ENCODE measurements at places on chromosomes 2 and 18.

DNA sequence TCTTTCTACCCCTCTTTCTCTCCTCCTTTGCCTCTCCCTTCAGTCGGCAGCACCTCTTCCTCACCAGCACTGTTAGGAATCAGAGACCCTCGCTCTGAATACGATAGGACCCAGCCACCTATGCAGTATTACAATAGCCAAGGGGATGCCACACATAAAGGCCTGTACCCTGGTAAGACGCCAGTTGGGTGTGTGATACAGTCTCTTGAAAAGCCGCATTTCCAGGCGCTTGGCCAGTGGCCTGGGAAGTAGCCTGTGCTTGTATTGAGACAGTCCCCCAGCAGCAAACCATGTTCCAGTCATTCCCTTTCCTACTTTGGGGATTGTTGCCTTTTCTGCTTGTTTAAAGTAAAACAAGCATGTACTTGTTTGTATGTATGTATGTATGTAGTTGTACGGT is 118.4 kb upstream of the DAPL1 start:
- DNase-seq = no peak

DNA sequence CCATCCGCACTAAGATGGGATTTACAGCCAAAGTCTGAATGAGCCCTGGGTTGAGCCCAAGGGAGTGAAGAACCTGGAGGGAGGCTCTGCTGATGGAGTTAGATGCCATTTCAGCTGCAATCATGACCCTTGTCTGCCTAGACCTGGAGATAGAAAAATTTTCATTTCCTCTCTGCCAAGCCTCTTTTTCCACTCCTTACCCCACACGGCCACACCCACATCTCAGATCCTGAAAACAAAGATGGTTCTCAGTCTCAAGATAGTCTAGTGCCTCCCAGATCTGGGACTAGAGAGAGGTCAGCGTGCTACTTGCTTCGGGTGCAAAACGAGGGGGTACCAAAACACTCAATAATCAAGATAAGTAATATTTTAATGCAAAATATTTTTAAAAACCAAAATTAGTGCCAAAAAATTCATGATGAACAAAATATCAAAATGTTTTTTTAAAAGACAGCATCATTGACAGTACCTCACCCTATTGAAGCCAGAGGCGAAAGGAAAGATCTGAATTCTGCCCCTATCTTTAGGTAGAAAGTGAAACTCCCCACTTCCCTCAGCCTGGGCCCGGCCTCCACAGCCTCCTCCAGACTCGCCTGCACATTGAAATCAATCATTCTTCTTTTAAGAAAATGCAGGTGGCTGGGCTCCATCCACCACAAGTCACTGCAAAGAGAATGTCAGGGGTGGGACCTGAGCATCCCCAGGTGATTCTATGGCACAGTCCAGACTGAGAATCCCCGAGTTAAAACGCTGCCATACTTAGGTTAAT is 57.8 kb upstream of the GPR45 start:
- DNase-seq = no peak

DNA sequence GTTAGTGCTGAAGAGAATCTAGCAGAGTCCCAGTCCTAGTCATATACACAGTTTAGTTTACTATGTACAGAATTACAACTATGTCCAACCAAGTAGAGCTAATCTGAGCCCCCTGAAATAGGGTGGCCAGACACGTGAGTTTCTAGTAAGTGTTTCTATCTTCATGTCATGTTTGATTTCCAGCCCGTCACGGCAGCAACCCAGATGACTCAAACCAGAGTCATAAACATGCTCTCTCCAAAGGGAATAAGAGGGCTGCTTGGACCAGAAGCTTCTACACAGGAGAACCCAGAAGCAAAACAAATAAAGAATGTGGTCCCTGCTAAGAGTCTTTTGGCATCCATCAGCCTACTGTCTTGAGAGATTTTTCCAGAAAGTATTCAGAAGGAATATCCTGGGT is 64.9 kb upstream of the WIPF1 start:
- DNase-seq = no peak

- no peak for DNase-seq
These were observed 52.1 kb downstream of the COPS8 start for GRCh38 chr2:237137626-237138323.

DNA sequence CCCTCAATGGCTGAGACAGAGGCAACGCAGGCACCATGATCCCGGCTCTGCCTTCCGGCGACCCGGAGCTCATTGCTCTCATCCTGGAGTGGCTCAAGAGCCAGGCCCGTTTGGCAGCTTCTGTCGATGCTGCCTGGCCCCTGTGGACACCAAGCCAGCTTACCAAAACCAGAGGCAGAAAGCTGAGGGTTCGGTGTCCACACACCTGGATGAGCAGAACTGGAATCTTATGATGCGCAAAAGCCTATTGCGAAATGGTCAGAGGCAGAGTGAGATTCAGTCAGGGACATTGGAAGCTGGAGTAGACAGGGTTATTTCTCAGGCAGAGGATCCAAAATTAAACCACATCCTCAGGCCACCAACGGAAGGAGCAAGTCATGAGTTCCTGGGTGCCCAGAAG is 34.9 kb upstream of the TGIF1 start:
- DNase-seq = no peak

DNA sequence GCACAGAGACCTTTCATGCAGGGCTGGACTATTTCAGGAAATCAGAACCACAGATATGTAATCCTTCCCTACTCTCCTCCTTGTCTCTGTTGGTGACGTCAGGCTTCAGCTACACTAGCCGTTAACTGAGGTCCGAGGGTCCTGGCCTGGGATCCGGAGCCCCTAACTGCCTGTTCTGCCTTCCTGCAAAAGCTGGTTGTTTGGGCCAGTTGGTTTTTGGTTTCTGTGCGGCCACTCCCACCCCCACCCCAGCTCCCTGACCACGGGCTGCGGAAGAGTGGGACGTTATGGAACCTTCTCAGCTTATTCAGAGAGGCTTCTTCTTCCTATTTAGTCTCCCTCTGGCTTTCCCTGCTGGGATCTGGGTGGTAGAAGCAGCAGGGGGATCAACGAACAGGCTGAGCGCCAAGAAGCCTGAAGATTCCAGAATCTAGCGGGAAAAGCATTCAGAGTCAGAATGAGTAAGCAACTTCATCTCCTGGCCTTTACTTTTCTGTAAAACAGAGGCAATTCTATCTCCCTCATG is 49.3 kb upstream of the ROCK2 start:
- no peak for DNase-seq

DNA sequence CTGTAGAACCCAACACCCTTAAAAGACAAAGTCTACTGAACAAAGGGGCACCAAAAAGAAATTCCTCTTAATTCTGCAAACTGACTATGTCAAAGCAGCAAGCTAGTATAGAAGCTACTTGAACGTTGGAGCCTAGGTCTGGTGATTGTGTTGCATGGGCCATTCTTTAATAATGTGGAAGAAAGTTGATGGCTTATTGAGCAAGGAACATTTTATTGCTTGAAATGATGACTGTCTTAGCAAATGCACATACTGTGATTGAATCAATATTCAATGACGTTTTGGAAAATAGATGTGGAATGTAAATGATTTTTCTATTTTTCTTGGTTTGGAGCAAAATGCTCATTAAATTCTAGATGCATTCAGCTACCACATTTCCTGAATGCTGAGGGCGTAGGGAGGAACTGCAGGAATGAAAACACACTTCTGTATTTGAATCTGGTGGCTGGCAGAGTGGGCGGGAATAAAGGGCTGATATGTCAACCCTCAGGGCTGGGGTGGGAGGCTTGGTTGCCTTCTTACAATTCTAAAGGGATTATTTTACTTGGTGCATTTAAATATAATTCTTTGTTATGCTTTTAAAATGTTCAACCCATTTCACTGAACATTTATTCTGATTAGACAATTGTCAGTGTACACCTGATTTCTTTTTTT is 26.5 kb downstream of the MYO3B start:
- DNase-seq = no peak

DNA sequence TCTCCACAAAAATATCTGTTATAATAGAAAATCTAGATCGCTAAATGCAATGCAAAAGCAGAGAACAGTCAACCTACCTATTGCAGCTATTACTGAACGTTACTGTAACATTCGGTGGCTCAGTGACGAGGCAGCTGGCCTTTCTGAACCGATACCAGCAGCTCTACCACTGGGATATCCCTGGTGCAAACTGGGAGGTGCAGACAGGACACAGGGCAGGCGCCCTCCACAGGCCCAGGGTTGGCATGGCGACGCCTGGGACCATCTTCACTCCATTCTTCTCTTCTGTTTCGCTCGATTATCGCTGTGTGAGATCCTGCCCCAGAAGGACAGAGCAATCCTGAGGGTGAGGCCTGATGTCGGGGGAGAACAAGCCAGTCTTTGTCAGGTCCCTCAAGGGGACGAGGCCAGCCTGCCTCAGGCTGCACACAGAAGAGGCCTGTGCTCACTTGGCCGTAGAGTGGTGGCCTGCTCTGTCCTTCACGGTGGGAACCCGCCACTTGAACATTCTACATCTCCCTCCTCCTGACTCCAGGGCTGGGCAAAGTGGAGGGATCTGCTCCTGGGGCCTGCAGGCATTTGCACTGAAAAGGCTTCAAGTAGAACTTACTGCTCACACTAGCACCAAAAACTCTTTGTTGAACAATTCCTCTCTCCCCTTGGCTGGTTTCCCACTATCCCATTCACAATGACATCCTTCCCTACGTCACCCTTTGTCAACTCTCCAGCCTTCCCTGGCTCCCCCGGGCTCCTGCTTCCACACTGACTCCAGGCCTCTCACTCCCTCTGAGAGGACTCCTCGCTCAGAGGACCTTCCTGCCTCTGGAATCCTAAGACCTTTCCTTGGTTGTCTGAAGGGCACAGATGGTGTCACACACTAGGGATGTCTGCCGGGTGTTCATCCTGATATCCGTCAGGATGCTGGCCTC is 49.7 kb downstream of the CYRIA start:
- DNase-seq = no peak

DNA sequence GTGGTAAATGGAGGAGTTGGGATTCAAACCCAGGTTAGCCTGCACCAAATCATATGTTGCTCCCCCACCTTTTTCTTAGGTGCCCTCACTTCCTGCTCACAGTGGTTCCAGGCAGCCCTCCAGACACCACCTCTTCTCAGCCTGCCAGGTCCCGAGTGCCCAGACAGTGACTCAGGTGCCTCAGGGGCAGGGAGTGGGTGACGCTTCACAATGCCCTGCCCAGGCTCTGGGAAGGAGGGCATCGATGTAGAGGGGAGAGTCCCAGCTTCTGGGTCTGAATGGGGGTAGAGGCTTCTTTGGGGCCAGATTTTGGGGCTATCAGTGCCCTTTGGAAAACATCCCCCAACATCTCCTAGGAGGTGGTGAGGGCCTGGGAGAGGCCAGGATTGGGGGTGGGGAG is 5.2 kb upstream of the DNAJB2 start:
- no peak for DNase-seq

DNA sequence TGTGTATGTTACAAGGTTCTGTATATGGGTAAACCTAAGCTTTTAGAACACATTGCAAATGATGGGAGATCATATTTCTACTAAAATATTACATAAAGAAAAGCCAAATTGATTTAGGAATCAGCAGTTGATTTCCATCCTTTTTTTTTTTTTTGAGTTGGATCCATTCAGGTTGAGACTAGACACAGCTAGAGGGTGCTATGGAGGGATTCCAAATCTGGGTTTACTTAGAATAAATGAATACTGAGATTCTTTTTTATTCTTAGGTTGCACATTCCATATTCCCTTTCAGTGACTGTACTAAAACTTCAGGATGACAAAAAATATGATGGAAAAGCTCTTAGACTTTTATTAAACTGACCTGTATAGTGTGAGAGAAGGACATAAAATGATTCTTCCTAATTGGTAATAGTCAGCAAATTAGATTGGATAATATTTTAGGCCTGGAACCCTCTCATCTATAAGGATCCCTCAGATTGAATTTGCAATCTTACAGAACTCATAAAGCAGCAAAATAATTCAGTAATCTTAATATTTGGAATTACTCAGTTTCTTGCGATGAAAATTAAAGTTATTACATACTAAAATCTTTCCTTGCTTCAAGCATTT is 183.3 kb upstream of the SESTD1 start:
- DNase-seq = no peak

GRCh38 chr2:27262379-27263286 is at the start of gene SLC30A3:
TSS of gene SLC30A3 (minus strand) at chr2:27263047. CDS start at chr2:27262906, 141 bp downstream.
- peak; percentile 26 for DNase-seq

DNA sequence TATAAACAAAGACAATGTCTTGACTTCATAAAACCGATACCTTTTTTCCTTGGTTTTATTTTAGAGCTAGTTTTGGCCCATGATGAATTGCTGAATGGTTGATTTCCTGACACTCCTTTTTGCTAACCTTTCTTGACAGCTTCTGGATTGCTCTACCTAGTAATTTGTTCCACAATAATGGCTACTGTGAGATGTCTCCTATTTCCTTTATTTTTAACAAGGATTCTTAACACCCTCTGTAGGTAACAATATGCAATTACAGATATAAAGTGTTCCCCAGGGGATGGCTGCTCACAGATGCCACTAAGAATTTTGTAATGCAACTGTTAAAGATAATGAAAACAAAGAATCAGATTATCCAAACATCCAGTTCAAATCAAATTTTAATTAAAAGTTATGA is 100.8 kb upstream of the ATP5MC3 start:
- no peak for DNase-seq

DNA sequence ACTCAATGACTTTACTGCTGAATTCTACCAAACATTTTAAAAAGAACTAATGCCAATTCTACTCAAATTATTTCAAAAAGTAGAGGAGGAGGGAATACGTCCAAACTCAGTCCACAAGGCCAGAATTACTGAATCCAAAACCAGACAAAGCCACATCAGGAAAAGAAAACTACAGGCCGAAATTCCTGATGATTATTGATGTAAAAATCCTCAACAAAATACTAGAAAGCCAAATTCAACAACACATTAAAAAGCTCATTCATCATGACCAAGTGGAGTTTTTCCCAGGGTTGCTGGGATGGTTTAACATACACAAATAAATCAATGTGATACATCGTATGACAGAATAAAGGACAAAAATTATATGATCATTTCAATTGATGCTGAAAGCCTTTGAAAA is 103.9 kb upstream of the UBE2E3 start:
- no peak for DNase-seq

- DNase-seq = no peak
These were observed 95.9 kb upstream of the MSH2 start for GRCh38 chr2:47307066-47307465.

DNA sequence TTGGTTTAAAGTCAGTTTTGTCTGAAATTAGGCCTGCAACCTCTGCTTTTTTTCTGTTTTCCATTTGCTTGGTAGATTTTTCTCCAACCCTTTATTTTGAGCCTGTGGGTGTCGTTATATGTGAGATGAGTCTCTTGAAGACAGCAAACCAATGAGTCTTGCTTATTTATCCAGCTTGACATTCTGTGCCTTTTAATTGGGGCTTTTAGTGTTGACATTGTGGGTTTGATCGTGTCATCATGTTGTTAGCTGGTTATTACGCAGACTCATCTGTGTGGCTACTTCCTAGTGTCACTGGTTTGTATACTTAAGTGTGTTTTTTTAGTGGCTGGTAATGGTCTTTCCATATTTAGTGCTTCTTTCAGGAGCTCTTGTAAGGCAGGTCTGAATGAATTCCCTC is 18.8 kb downstream of the TMEM87B start:
- no peak for DNase-seq

- DNase-seq = no peak
These were observed 113.1 kb upstream of the ID2 start for GRCh38 chr2:8568543-8569302.

DNA sequence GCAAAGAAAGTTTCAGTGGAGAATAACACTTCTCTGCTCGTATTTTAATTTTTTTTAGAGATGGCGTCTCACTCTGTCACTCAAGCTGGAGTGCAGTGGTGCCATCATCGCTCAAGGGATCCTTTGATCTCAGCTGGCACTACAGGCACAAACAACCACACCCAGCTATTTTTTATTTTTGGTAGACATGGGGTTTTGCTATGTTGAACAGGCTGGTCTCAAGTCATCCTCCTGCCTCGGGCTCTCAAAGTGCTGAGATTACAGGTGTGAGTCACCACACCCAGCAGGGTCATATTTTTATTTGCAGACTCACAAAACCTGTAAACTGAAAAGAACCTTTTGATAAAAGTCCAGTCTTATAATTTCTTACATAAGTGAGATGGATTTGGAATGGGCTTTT is 2.6 kb downstream of the TRAK2 start:
- no peak for DNase-seq
